ENCODE measurements at places on chromosomes 2 and 18.

- DNase-seq: no peak
Observed at GRCh38 chr18:74525741-74526140, 8.6 kb upstream of the CNDP1 start.

- no peak for DNase-seq
Observed at GRCh38 chr18:34159691-34160185, 65.0 kb downstream of the NOL4 start.

DNA sequence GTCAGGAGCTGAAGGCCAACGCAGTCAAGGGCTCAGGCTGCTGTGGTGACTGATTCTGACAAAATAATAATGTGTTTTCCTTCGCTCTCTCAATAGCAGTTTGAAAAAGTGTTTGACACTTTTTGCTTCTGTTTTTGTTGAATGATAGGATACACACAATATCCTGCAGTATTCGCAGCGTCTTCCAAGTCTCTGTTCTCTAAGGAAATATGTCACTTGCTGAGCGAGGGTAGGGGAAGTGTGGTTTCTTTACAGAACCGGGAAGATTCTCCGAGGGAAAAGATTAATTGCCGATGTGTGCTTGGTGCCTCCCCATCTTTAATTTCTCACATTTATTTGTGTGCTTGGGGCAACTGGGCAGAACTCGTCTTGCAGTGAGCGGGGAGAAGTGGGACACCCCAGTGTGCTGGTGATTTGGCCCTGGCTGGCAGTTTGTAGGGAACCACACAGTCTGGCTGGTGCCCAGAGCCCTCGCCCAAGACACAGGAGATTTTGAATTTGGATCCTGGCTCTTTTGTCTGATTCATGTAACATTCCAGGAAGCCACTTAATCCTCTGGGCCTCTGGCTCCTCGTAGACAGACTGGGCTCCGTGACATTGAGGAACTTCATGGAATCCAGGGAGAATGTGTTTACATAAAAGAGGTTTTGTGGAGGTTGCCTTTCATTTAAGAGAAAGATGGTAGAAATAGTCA lies 169.4 kb downstream of the LDLRAD4 start:
- no peak for DNase-seq

DNA sequence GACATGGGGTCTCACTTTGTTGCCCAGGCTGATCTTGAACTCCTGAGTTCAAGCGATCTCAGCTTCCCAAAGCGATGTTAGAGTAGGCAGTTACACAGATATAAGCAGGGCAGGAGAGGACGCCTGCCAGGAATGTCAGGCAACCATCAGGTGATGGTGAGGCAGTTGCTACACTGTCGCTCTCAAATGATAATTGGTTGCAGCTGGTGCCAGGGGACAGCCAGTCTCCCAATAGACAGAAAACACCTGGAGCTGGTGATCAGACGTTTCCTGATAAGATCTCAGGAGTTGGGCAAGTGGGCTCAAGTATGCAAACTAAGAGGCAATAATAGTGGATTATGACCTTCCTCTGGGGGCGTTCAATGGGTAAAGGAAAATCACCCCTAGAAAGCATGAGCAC lies 163.1 kb upstream of the RGPD4 start:
- DNase-seq: no peak

- no peak for DNase-seq
Observed at GRCh38 chr2:151353995-151354394, 3.4 kb upstream of the TNFAIP6 start.

- no peak for DNase-seq
Observed at GRCh38 chr18:76572518-76573247, 77.6 kb upstream of the ZNF516 start.

DNA sequence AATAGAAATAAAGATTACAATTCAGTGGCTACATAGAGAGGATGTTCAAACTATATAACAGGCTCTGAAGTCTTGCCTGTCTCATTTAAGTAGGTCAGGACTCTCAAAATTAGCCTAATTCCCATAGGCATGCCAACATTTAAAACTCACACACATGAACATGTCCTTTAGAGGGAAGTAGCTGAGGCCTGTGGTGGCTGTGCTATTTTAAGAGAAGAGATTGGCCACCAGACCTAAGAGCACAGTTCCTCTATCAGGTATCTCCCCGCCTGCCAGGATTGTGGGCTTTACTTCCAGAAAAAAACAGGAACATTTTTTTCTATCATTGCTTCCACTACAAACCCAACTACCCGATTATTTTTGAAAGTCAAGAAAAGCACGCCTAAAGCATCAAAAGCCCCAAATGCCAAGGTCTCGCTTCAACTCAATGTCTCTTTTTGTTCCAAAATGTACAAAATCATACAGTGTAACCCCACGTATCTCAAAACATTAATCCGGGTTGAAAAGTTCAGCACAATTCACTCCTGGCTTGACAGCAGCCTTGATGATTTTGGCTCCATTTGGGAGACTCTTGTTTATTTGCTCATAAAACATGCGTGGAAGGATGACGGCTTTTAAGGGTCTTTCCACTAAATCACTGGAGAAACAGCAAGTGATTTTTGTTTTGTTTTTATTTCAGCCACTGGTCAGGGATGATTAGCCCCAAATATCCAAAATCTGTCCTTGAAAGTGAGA lies 15.3 kb downstream of the FHL2 start:
- no peak for DNase-seq

GRCh38 chr18:79570266-79571201 lies 109.1 kb upstream of the CTDP1 start:
- DNase-seq: no peak

GRCh38 chr2:115124817-115125216 lies 682.4 kb downstream of the DPP10 start:
- no peak for DNase-seq

- DNase-seq: no peak
Observed at GRCh38 chr2:233228376-233228775, 23.1 kb upstream of the ATG16L1 start.

- DNase-seq: no peak
Observed at GRCh38 chr2:158143703-158144360, 42.2 kb downstream of the UPP2 start.

DNA sequence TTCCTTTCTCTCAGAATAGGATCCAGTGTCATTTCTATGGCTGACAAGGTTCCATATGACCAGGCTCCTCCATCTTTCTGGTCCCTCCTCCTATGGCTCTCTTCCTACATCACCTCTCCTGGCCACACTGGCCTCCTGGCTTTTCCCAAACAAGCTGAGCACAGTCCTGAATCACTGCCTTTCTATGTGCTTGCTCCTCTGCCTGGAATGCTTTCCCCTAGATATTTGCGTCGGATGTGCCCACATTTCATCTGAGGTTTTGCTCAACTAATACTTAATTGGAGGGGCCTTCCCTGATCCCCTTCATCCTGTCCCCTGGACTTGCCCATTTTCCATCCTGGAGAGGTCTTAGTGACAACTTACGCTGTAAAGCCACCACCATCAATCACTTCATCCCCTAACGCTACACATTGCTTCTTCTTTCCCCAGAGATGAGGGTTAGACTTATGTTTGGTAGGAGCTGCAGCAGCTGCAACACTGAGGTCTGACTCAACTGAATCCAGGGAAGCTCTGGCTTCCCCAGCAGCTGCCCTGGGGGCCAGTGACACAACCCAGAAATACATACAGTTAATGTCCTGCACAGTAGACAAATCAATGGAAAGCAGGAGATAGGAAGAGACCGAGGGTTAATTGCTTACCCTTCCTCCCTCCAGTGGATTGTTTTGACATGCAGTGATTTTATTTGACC lies 42.9 kb downstream of the QPCT start:
- no peak for DNase-seq

GRCh38 chr2:188345426-188345825 lies 53.8 kb downstream of the GULP1 start:
- no peak for DNase-seq

- no peak for DNase-seq
Observed at GRCh38 chr18:58860747-58861231, 3.9 kb upstream of the ZNF532 start.

- DNase-seq: no peak
Observed at GRCh38 chr18:57659460-57660102, 37.9 kb upstream of the NARS1 start.

DNA sequence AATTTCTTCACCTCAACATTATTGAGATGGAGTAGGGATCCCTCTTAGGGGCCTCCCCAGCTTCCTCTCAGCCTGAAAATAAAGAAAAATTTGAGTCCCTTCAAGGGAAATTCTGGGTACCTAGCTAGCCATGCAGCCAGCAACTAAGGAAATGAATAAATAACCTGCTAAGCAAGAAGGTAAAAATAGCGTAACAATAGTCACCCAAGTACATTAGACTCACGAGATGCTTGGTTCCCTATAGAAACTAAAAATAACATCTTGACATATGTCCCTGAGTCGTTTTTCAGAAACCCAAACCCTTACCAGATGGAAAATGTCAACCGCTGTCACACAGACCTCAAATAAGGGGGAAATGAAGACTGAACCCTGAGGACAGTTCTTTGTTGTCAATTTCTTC lies 51.9 kb downstream of the CACNB4 start:
- no peak for DNase-seq

DNA sequence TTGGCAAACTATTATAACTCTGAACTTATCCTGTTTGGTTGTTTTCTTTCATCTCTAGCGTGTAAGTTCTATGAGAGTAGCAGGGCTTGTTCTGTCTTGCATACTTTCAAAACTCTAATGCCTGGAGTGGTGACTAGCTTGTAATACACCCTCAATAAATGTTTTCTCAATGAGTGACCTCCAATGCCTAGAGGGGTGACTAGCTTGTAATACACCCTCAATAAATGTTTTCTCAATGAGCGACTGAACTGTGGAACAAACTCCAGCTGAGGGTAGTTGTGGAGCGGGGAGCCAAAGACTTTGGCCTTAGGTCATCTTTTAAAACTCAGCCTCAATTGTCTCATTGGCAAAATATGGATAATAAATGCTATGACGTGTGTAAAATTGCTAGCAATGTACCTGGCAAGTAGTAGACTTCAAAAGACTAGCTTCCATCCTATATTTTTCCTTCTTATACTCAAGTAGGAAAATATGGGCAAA lies 1.8 kb downstream of the GPD2 start:
- DNase-seq: no peak

GRCh38 chr2:5409898-5410381 lies 282.2 kb upstream of the SOX11 start:
- DNase-seq: no peak

DNA sequence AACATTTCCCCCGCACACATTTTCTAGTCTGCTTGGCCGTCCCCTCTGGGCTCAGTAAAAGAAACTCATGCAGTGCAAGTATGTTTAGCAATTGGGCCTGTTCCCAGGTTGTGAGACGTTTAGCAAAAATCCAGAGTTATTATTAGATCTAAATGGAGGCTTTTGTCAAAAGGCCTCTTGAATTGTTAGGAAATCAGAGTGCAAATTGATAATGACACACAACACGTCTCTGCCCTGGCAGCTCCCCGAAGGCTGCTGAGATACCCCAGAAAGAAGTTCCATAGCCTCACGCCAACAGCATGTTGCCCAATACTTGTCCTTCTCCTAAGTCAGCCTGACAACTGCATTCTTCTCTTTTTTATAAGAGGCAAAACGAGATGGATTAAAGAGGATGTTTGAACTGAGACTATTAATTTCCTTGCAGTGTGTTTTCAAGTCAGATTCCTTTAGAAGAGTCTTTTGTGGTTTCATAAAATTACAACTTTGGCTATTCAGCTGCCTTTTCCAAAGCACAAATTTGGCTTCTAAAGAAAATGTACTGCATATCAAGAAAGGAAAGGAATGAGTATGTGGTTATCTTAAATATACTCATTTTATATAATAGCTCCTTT lies 202.2 kb downstream of the TRIB2 start:
- DNase-seq: no peak

DNA sequence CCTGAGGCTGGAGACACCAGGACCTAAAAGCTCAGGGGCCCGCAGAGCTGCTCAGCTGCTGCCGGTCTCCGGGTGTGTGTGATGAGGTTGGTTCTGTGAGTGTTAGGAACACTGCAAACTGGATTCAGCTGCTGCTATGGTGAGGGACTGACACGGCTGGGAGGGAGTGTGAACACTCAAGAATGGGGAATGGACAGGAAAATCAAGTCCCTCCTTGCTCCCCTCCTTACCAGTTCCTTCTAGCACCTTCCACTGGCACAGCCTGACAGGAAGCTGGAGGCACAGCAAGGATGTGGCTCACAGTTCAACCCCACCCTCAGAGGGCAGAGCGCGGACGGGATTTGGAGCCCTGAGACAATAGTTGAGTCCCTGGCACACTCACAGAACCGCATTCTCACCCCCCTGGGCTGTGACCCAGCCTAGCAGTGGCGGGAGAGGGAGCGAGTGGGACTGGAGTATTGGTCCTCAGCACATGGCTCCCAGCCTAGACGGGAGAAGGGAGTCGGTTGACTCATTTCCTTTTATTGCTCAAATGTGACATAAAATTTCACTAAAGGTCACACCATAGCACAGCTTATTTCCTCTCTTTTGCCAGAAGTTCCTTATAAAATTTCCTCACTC lies 42.5 kb downstream of the LRRC30 start:
- DNase-seq: no peak

DNA sequence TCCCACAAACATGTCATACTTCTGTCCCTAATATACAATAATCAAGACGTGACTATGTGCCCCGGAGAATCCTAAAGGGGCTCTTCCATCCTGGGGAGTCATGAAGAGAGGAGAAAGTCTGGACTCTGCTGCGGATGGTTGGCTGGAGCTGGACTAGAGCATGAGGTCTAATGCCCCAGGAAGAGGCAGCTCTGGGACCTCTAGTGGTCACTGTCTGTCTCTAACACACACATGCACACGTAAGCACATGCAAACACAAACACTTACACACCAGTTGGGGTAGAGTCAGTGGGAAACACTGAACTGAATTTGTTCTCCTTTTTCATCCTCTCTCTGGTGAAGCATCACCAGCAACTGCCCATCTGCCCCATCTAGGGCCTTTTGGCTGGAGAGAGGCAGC lies 271.6 kb downstream of the TDRD15 start:
- DNase-seq: no peak
